ENCODE measurements at places on chromosomes 4 and X. TPM values are rescaled to one million over a fixed set of nuclear protein-coding genes. Genes with fewer than 3 reads are reported as not detected.
A peak's percentile ranks its signal among the peaks of the same experiment; 100 is the strongest.

DNA sequence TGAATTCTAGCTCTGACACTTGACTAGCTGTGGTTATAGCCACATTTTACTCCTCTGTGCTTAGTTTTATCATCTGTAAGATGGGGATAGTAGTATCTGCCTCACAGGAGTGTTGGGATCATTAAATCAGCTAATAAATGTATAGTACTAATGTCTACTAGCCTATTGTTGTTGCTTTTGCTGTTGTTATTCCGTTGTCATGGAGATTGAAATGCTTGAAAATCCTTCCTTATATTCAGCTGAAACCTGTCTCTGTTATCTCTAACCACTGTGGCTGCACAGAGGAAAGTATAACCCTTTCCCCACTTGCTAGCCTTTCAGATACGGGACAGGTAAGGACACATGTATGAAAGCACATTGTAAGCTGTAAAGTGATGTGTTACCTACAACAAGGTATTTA lies 33.9 kb downstream of the CLCN5 start:
- H3K27ac ChIP-seq = no peak overlapping the region
- H3K4me3 ChIP-seq = no peak overlapping the region
- no peaks in the 10 kb centered on the region for H3K36me3 ChIP-seq
- no peaks in the 10 kb centered on the region for H3K27me3 ChIP-seq

DNA sequence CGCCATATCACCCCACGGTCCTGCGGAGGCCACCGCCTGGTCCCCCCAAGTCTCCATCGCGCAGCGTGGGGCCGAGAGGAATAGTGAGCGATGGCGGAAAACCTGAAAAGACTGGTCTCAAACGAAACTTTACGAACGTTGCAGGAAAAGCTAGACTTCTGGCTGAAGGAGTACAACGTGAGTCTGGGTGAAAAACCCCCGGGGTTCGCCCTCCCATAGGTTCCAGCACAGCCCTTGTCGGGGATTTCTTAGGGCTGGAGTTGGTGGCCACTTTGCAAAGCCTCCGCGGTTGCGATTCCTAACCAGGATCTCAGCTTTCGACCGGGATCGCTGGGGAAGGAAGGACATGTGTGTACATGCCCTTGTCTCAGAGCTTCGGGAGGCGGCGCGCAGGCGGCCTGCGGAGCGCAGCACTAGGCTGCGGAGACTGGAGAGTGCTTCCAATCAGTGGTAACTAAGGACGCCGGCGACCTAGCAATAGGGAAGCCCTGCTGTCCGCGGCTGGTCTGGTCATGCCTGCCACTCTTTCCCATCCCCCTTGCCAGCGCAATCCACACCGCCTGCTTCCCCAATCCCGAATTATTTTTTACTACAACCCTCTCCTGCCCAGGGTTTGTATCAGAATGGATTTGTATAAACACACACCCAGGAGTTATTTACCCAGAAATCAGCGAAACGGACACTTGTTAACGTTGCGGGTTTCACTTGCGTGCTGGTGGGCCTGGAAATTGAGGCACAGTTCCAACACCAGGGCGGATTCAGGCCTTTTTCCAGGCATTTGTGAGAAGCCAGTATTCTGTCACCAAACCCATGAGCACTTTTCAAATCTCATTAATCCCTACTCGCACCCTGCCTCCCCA lies 741 bp downstream of the SPATA18 start:
- peak overlapping the region; percentile 49 for H3K4me3 ChIP-seq
- H3K36me3 ChIP-seq = no peaks in the 10 kb centered on the region
- no peak for DNase-seq
- H3K4me1 ChIP-seq = no peaks in the 10 kb centered on the region
- H3K27ac ChIP-seq = no peak overlapping the region

- no peak for DNase-seq
- H3K4me1 ChIP-seq = peaks cover 4% of the 10 kb centered on the region
- H3K36me3 ChIP-seq = no peaks in the 10 kb centered on the region
- no peaks in the 10 kb centered on the region for H3K27me3 ChIP-seq
- no peak overlapping the region for H3K27ac ChIP-seq
Observed at GRCh38 chr4:40552536-40552935, 77.1 kb downstream of the RBM47 start.

GRCh38 chr4:128820671-128821070 lies 11.2 kb downstream of the JADE1 start:
- no peaks in the 10 kb centered on the region for H3K27me3 ChIP-seq
- H3K4me3 ChIP-seq = no peak overlapping the region
- no peak for DNase-seq
- no peak overlapping the region for H3K27ac ChIP-seq

DNA sequence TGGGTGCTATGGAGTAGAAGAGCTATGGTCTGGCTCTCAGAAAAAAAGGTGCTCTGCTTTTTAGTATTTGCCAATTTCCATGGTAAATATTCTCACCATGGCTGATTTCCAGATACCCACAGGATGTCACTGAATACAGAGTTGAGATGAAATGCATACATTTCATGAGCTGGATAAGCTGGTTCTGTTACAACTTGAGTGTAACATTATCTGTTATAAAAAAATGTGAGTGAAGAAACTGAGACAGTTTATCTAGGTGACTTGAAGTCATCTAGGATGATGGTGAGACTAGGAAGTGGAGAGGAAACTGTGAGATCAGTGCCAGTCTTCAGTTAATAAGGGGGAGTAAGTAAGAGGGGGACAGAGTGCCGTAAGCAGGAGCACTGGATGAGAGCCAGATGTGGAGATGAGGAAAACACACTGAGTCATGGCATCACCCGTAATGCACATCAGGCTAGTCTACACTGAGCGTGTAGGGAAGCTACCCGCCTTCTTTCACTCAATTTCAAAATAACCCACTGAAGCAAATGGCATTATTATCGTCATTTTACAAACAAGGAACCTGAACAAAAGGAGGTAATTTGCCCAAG lies 5.0 kb downstream of the HPSE start:
- no peaks in the 10 kb centered on the region for H3K36me3 ChIP-seq
- no peak for DNase-seq
- no peak overlapping the region for H3K27ac ChIP-seq
- no peaks in the 10 kb centered on the region for H3K27me3 ChIP-seq
- peaks cover 3% of the 10 kb centered on the region for H3K4me1 ChIP-seq

- no peaks in the 10 kb centered on the region for H3K4me1 ChIP-seq
- H3K4me3 ChIP-seq = no peak overlapping the region
- no peaks in the 10 kb centered on the region for H3K36me3 ChIP-seq
- DNase-seq = no peak
Observed at GRCh38 chr4:180721356-180721755, 1521.8 kb upstream of the TENM3 start.

DNA sequence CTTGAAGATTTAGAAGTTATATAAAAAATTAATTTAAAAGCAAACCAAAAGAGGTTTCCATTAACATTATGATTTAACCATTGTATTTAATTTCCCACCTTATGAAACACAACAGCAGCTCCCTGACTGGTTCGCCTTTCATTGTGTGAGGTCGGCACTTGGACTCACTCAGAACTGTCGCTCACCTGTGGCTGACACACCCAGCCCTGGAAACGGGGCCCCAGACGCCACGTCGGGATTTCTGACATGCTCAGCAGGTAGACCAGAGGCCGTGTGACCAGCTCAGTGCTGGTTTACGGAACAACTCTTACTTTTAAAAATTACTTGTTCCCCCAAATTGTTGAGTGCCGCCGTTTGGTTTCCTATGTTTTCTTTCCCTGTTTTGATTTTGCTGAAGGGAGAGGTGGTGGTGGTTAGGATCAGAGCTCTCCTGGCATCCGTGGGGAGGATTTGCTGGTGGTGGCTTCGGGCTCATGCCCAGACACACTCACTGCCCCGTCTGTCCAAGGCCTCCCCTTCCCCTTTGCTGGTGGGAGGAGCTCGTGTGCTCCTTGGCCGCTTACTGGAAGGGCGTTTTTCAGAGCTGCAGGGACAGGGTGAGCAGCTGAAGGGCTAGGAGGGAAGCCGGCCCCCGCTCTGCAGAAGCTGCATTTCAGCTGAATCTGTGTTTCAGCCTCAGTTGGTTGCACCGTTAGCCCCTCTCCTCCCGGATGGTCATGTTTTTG lies 59.2 kb downstream of the CPLX1 start:
- H3K36me3 ChIP-seq = peaks cover 2% of the 10 kb centered on the region
- DNase-seq = no peak
- peaks cover 40% of the 10 kb centered on the region for H3K4me1 ChIP-seq
- H3K4me3 ChIP-seq = no peak overlapping the region

DNA sequence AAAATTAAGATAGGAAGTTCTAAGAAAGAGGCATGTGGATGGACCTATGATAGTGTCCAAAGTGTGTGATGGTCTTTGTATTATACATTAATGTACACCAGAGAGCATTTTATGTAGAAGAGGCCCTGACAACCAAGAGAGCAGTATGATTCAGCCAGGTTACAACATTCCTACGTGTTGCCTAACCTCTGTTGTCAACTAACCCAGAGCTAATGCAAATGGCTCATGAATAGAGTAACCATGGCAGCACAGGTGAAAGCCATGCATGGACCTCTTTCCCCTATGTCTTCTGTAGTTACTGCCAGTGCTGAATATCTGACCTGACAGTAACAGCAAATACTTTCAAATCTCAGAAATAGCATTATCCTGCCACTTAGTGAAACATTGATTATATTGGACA lies 255.6 kb downstream of the NDST4 start:
- H3K27me3 ChIP-seq = no peaks in the 10 kb centered on the region
- no peak overlapping the region for H3K4me3 ChIP-seq
- no peaks in the 10 kb centered on the region for H3K36me3 ChIP-seq

DNA sequence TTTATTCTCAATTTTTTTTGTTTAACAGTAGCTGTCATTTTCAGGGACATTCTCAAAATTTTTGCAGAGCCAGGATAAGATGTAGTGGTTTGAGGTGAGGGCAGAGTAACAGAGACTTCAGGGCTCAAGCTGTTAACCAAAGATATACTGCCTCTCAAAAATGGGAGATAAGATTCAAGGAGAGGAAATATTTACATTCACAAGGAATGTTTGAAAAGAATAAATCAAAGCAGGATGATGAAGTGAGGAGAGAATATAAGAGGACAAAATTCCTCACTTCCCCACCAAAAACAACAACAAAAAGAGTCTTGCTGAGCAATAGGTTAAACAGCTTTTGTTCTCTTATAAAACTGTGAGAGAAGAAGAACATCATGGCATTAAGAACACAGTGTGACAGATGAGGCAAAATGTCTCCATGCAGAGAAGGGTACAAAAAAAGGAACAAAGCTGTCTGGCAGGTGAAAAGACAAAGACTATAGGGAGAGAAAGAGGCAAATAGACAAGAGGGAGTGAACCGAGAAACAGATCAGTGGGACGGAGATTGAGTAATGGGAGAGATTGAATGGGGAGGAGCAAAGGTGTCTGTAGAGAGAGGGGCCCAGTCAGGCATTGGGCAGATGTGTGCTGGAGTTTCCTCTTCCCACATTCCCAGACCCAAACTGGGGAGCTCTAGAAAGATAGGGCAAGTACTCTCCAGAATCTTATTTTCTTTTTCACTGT lies 106.1 kb upstream of the TMEM150C start:
- no peak overlapping the region for H3K4me3 ChIP-seq
- no peaks in the 10 kb centered on the region for H3K27me3 ChIP-seq
- H3K36me3 ChIP-seq = no peaks in the 10 kb centered on the region
- no peak overlapping the region for H3K27ac ChIP-seq
- no peak for DNase-seq

- H3K27ac ChIP-seq = no peak overlapping the region
- H3K36me3 ChIP-seq = no peaks in the 10 kb centered on the region
- H3K27me3 ChIP-seq = no peaks in the 10 kb centered on the region
- H3K4me1 ChIP-seq = no peaks in the 10 kb centered on the region
- no peak for DNase-seq
- H3K4me3 ChIP-seq = no peak overlapping the region
Observed at GRCh38 chrX:5163663-5164062, 1065.0 kb downstream of the NLGN4X start.

GRCh38 chr4:155748039-155748438 lies 10.8 kb upstream of the GUCY1B1 start:
- no peak overlapping the region for H3K4me3 ChIP-seq
- H3K36me3 ChIP-seq = no peaks in the 10 kb centered on the region
- no peaks in the 10 kb centered on the region for H3K27me3 ChIP-seq
- H3K4me1 ChIP-seq = no peaks in the 10 kb centered on the region

GRCh38 chrX:11908371-11908770 lies 150.3 kb downstream of the MSL3 start:
- H3K27ac ChIP-seq = no peak overlapping the region
- DNase-seq = no peak
- H3K36me3 ChIP-seq = no peaks in the 10 kb centered on the region
- no peak overlapping the region for H3K4me3 ChIP-seq
- H3K4me1 ChIP-seq = no peaks in the 10 kb centered on the region
- no peaks in the 10 kb centered on the region for H3K27me3 ChIP-seq

- H3K27ac ChIP-seq = no peak within 1 kb of the TSS
- peak within 1 kb of the TSS; percentile 50 for H3K4me3 ChIP-seq
- H3K4me1 ChIP-seq = no peaks in the 10 kb centered on the region
- H3K27me3 ChIP-seq = peaks cover 5% of the 10 kb centered on the region
- no peak for DNase-seq
- no peaks in the 10 kb centered on the region for H3K36me3 ChIP-seq
Observed at GRCh38 chr4:174522183-174523024, at the start of gene HPGD. Gene HPGD (minus strand): TSS chr4:174522488. CDS start chr4:174522451, 37 bp downstream.

GRCh38 chr4:1615786-1616556 lies 68.1 kb downstream of the FAM53A start:
- no peaks in the 10 kb centered on the region for H3K4me1 ChIP-seq
- no peak for DNase-seq
- no peak overlapping the region for H3K4me3 ChIP-seq
- no peaks in the 10 kb centered on the region for H3K27me3 ChIP-seq

DNA sequence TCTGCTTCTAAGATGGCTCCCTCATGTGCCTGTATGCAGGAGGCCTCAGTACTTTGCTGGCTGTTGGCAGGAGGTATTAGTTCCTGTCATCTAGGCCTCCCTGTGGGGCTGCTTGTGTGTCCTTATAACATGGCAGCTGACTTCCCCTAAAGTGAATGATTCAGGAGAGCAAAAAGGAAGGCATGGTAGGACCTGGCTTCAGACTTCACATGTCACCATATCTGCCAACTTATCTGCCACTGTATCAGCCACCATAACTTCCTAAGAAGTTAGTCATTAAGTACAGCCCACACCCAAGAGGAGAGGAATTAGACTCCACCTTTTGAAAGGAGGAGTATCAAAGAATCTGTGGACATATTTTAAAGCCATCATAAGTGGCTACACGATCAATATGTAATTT lies 122.5 kb downstream of the UCHL1 start:
- no peaks in the 10 kb centered on the region for H3K27me3 ChIP-seq
- H3K36me3 ChIP-seq = no peaks in the 10 kb centered on the region
- H3K4me1 ChIP-seq = no peaks in the 10 kb centered on the region
- DNase-seq = no peak
- H3K27ac ChIP-seq = no peak overlapping the region

Gene LONRF3
- total RNA-seq = 13.1 TPM

Gene BEND4
- 0.03 TPM for total RNA-seq

Gene ADH6
- total RNA-seq = 0.18 TPM

Gene PNMA6A
- total RNA-seq = 7.4 TPM

Gene RPS6KA6
- total RNA-seq = 0.05 TPM

Gene STAP1
- not detected for total RNA-seq
